ENCODE measurements at places on chromosomes 12 and 14. TPM values are rescaled to one million over a fixed set of nuclear protein-coding genes. Genes with fewer than 3 reads are reported as not detected.

- H3K4me1 ChIP-seq: no peaks in the 10 kb centered on the region
- H3K27me3 ChIP-seq: no peaks in the 10 kb centered on the region
- H3K27ac ChIP-seq: no peak overlapping the region
- H3K4me3 ChIP-seq: no peak overlapping the region
Measured at GRCh38 chr14:32977913-32978312, 39.2 kb downstream of the NPAS3 start.

DNA sequence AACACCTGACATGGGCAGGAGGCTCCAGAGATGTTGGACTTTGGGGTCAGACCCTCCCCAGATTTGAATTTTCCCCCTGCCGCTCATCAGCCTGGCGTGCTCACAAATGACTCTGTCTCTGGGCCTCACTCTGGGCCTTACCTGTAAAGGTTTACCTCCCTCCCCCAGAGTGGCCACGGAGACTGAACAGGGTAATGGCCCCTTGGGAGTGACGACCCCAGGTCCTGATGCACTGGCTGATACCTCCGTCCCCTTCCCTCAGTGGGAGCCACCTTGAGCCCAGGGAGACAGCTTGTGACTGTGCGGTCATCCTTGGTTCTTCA, 7.0 kb downstream of the SLC25A29 start:
- no peak for DNase-seq
- no peak overlapping the region for H3K27ac ChIP-seq
- H3K4me1 ChIP-seq: peaks cover 61% of the 10 kb centered on the region
- H3K4me3 ChIP-seq: no peak overlapping the region
- H3K36me3 ChIP-seq: no peaks in the 10 kb centered on the region
- no peaks in the 10 kb centered on the region for H3K27me3 ChIP-seq

DNA sequence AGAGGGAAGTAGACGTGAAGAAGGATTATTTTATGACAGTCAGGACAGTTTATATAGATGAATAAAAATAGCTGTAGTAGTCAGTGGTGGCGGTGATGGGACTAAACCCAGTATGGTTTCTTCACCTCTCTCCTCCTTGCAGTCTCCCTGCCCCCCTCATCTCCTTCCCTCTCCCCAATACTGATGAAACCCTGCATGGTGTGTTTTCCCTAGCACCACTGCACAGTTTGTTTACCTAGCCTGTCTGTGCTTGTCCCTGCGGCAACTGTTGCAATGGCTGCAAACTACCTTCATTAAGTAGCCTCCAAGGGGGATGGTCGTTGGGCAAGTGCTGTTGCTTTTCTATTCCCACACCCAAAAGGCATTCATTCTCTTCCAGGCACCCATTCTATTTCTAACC, 14.7 kb downstream of the PCBP2 start:
- H3K27me3 ChIP-seq: no peaks in the 10 kb centered on the region
- H3K36me3 ChIP-seq: peaks cover 100% of the 10 kb centered on the region
- H3K4me3 ChIP-seq: no peak overlapping the region
- no peak for DNase-seq

GRCh38 chr14:34218881-34219280, 243.2 kb downstream of the SPTSSA start:
- H3K27ac ChIP-seq: no peak overlapping the region
- no peaks in the 10 kb centered on the region for H3K4me1 ChIP-seq
- H3K27me3 ChIP-seq: no peaks in the 10 kb centered on the region
- DNase-seq: no peak
- H3K4me3 ChIP-seq: no peak overlapping the region

DNA sequence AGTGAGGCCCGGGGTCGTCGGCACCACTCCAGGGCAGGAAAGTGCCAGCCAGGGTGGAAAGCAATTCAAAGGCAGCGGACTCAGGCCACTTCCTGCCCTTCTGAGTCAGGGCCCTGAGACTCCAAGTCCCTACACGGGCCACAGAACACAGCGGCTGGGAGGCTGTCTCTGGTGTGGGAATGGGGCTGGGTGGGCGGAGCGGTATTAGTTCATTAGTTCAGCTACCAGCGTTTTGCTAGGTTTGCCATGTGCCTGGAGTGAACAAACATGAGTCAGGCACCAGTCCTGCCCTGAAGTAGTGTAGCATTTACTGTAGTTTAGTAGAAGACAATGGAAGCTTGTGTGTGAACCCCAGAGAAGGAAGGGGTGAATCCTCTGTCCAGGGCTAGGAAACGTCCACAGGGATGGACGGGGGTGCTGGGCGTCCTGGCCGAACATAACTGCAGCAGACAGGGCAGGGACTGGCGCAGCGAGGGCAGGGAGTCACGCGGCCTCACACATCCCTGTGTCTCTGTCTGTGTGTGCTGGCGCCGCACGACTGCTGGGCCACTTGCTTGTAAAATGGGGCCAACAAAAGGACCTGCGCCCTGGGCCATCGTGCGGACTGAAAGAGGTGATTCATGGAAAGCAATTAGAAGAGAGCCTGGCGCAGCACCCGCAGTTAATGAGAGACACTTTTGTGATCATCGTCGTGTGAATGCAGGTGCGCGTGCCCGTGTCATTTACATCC, 186.4 kb upstream of the PRMT8 start:
- H3K36me3 ChIP-seq: no peaks in the 10 kb centered on the region
- H3K27ac ChIP-seq: no peak overlapping the region
- peaks cover 12% of the 10 kb centered on the region for H3K4me1 ChIP-seq
- no peak overlapping the region for H3K4me3 ChIP-seq
- DNase-seq: no peak

DNA sequence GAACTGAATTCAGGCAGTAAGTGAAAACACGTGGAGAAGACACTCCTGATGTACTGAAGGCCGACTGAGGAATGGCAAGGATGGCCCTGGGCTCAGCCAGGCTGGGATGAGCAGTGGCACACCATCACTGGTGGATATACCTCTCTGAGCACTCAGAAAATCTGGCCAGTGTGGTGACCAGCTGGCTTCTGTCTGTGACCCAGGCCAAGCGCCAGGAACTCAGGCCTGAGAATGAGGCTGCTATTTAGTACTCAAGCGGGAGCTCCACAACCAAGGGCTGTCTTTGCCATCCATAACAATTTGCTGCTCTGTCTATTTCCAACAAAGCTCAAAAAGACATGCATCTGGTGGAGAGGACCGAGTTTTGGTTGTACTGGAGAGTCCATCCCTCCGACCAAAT, 586.3 kb downstream of the BCL11B start:
- H3K4me1 ChIP-seq: no peaks in the 10 kb centered on the region
- H3K27ac ChIP-seq: no peak overlapping the region
- H3K36me3 ChIP-seq: no peaks in the 10 kb centered on the region
- no peaks in the 10 kb centered on the region for H3K27me3 ChIP-seq

DNA sequence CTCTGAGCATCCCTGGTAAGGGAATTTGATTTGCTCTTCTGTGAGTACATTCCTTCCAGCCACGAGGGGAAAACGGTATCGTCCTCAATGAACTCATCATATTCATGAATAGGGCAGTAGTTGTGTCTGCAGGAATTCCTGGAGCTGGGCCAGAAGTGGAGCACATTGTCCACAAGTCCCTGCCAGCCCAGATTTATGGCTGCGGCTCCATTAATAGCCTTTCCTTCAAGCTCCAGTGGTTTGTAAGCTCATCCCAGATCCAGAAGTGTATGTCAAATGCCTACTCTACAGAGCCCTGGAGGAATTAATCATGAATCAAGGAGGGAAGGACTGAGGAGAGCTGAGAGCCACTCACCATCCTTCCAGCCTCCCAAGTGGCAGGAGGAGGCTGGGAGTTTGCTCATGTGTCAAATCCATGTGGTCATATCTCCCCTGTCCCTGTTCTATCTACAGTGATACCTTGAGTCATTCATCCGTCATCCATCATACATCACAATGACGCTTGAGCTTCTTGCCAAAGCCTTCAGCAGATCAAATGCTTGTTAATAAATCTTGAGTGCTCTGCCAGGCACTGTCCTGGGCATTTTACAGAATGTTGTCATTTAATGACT, 65.5 kb downstream of the SVOP start:
- H3K27ac ChIP-seq: no peak overlapping the region
- no peak for DNase-seq
- H3K4me3 ChIP-seq: no peak overlapping the region
- H3K27me3 ChIP-seq: no peaks in the 10 kb centered on the region
- peaks cover 6% of the 10 kb centered on the region for H3K4me1 ChIP-seq
- no peaks in the 10 kb centered on the region for H3K36me3 ChIP-seq

- no peaks in the 10 kb centered on the region for H3K27me3 ChIP-seq
- no peaks in the 10 kb centered on the region for H3K4me1 ChIP-seq
- DNase-seq: no peak
- H3K27ac ChIP-seq: no peak overlapping the region
- no peak overlapping the region for H3K4me3 ChIP-seq
- no peaks in the 10 kb centered on the region for H3K36me3 ChIP-seq
Measured at GRCh38 chr12:85260896-85261295, 19.1 kb upstream of the ALX1 start.

DNA sequence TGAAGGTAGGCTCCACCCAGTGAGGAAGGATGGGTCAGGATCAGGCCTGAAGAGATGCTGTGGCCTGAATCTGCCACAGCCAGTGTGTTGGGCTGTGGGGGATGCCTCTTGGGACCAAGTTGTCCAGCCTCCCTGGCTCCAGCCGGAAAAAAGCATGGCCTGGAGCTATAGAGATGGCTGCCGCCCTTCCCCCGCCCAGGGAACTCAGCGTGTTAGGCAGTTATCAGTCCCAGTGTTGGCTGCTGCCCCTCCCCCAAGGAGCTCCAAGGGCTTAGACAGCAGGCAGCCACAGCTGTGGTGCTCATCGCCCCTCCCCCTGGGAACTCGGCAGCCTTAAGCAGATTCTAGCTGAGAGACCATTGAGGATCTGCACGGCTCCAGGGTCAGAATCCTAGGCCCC, 158.0 kb downstream of the CAPZA3 start:
- no peaks in the 10 kb centered on the region for H3K4me1 ChIP-seq
- no peaks in the 10 kb centered on the region for H3K36me3 ChIP-seq

DNA sequence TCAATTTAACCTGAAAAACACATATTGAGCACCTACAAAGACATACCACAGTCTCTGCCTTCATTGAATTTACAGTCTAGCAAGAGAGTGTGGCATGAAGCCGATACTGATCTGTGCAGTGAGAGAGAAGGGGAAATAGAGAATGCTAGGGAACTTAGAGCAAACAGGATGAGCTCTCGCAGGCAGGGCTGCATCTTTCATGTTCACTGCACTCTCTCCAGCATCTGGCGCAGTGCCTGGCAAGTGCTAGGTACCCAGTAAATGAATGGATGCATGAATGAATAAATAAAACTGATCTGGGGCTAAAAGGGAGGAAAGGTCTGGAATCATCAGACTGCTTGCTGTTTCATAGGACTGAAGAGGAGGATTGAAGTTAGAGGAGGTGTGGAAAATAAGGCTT, 256.5 kb upstream of the NPAS3 start:
- no peaks in the 10 kb centered on the region for H3K27me3 ChIP-seq
- no peak overlapping the region for H3K27ac ChIP-seq
- H3K4me3 ChIP-seq: no peak overlapping the region
- no peaks in the 10 kb centered on the region for H3K36me3 ChIP-seq
- DNase-seq: no peak

- DNase-seq: no peak
- H3K4me1 ChIP-seq: peaks cover 9% of the 10 kb centered on the region
- no peaks in the 10 kb centered on the region for H3K27me3 ChIP-seq
- no peak overlapping the region for H3K4me3 ChIP-seq
Measured at GRCh38 chr12:532908-533565, 73.3 kb downstream of the B4GALNT3 start.

GRCh38 chr12:72010356-72010755, 71.7 kb downstream of the TPH2 start:
- H3K4me1 ChIP-seq: no peaks in the 10 kb centered on the region
- no peak for DNase-seq
- no peaks in the 10 kb centered on the region for H3K27me3 ChIP-seq

DNA sequence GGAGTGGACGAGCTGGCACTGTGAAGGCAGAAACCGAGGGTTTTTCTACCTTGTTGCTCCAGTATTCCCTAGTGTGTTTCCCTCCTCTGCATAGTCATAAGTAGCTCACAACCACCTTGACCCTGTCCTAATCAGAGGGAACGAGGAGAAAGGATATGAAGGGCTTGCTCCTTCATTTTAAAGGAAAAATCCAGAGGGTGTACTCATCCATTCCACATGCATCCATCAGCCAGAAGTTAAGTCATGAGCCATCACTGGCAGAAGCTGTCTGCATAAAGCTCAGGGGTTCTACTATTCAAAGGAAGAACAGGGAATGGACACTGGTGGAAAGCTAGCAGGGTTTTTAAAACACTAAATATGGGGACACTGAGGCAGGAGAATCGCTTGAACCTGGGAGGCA, 84.3 kb upstream of the FOXN3 start:
- H3K36me3 ChIP-seq: peaks cover 10% of the 10 kb centered on the region
- no peaks in the 10 kb centered on the region for H3K27me3 ChIP-seq

DNA sequence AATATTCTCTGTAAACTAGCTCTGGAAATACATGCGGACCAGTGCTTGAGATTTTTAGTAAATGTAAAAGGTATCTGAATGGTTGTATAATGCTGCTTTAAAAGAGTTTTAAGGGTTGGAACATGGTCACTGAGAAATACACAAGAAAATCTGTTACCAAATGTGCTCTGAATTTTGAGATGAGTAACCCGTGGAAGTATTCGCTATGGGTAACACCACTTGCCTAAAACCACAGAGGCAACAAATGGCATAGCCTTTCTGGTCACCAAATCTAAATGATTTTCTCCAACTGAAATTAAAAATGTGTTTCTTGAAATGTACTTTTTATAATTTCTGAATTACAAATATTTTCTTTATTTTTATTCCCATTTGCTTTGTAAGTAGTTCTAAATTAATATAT, 745.7 kb downstream of the DIO2 start:
- H3K4me1 ChIP-seq: no peaks in the 10 kb centered on the region
- H3K4me3 ChIP-seq: no peak overlapping the region
- H3K36me3 ChIP-seq: no peaks in the 10 kb centered on the region
- no peaks in the 10 kb centered on the region for H3K27me3 ChIP-seq

GRCh38 chr12:997505-997904, 6.5 kb downstream of the ERC1 start:
- no peaks in the 10 kb centered on the region for H3K36me3 ChIP-seq
- H3K27ac ChIP-seq: no peak overlapping the region
- no peaks in the 10 kb centered on the region for H3K27me3 ChIP-seq

DNA sequence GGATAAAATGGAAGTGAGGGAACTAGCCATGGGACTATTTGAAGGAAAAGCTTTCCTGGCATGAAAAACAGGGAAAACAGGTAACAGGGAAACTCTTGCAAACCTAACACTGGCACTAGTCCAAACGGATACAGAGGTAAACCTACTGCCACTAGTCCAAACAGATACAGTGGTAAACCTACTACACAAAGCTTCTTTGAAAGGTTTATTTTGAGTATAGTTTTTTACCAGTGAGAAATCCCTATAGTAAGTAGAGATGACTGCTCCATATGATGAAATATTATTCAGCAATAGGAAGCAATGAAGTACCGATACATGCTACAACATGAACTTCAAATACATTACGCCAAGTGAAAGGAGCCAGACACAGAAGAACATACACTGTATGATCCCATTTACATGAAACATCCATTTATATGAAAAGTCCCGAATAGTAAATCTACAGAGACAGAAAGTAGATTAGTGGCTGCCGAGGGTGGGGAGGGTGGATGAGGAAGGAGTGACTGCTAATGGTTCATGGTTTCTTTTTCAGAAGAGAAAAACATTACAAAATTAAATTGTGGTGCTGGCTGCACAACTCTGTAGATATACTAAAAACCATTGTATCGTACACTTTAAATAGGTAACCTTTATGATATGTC, 25.5 kb downstream of the SPTLC2 start:
- peaks cover 75% of the 10 kb centered on the region for H3K4me1 ChIP-seq
- H3K4me3 ChIP-seq: peak overlapping the region; percentile 48
- H3K36me3 ChIP-seq: peaks cover 7% of the 10 kb centered on the region

GRCh38 chr12:103966736-103967135, 1.1 kb downstream of the TDG start:
- H3K4me3 ChIP-seq: peak overlapping the region; percentile 81
- peak overlapping the region; percentile 96 for H3K27ac ChIP-seq
- H3K36me3 ChIP-seq: peaks cover 19% of the 10 kb centered on the region
- no peaks in the 10 kb centered on the region for H3K27me3 ChIP-seq
- no peak for DNase-seq
- H3K4me1 ChIP-seq: peaks cover 52% of the 10 kb centered on the region

SLC15A4 gene
- polyA plus RNA-seq: 19.0 TPM

RD3L gene
- not detected for polyA plus RNA-seq

KRT83 gene
- not detected for polyA plus RNA-seq

BRI3BP gene
- 3.3 TPM for polyA plus RNA-seq

METTL17 gene
- polyA plus RNA-seq: 92.1 TPM
